Activated T-helper 2 cell treated with anti-CD3 and anti-CD28 coated beads, Interferon-gamma antibody, Interleukin-2, Interleukin-4, amounts not matched to agents 10 μg/mL and 5 μg/mL and 100 μg/mL, durations not matched to agents 14 hours and 24 hours and 36 hours (primary cell): ENCODE measurements at places on chromosomes 16 and 17. TPM values are rescaled to one million over a fixed set of nuclear protein-coding genes. Genes with fewer than 3 reads are reported as not detected.

DNA sequence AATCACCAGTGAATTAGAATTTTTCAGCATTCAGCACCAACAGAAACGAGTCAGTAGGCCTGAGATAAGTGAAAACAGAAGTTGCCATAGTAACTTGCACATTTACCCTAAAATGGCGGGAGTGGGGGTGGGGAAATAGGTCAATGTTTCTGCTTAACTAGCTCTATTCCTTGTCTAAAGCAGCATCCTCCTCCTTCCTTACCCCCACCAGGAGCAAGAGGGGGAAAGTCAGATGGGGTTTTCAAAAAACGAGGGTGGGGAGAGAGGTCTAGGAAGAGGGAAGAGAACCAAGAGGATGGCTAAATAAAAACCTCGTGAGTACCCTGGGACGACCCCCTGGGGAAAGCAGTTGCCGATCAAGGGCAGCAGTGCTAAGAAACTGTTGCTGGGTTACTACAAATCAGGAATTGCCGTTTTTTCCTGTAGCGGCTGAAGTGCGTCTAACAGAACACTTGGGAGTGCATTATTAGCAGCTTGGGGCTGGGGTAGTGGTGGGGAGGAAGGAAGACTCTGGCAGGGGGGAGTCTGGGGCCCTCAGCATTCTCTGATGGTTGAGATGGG lies 34.4 kb upstream of the MNT start:
- H3K4me1 ChIP-seq = no peaks in the 10 kb centered on the region
- no peak overlapping the region for H3K27ac ChIP-seq
- no peak overlapping the region for H3K4me3 ChIP-seq
- DNase-seq = no peak
- H3K27me3 ChIP-seq = no peaks in the 10 kb centered on the region

CRISPLD2 gene
- total RNA-seq = 0.16 and 0.23 TPM in 2 replicates

DNA sequence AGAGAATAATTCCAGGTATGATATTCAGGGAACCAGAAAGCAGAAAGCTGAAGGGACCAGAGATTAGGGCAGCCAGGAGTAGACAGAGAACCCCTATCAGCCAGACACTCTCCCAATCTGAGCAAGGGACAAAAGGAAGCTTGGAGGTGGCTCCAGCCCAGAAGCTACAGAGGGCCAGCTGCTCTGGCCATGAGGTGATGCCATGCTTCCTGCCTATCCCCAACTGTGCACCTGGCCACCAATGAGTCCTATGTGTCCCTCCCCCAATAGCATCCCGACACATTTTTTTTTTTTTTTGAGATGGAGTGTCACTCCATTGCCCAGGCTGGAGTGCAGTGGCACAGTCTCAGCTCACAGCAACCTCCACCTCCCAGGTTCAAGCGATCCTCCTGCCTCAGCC lies 30.0 kb downstream of the NSMCE1 start:
- no peaks in the 10 kb centered on the region for H3K27me3 ChIP-seq
- H3K4me3 ChIP-seq = peak overlapping the region; percentile 67
- H3K36me3 ChIP-seq = peaks cover 79% of the 10 kb centered on the region
- peaks cover 86% of the 10 kb centered on the region for H3K4me1 ChIP-seq
- DNase-seq = no peak

RAB34 gene
- total RNA-seq = 19.4 and 21.5 TPM in 2 replicates

- H3K4me3 ChIP-seq = no peak overlapping the region
- no peaks in the 10 kb centered on the region for H3K27me3 ChIP-seq
- no peak overlapping the region for H3K27ac ChIP-seq
These were observed 39.3 kb upstream of the NOL11 start for GRCh38 chr17:67678414-67678813.

NPIPA2 gene
- 4.8 and 5.1 TPM in 2 replicates for total RNA-seq

- DNase-seq = no peak
- no peaks in the 10 kb centered on the region for H3K27me3 ChIP-seq
- H3K36me3 ChIP-seq = peaks cover 6% of the 10 kb centered on the region
- H3K27ac ChIP-seq = no peak overlapping the region
These were observed 56.5 kb downstream of the SPAG9 start for GRCh38 chr17:51064061-51064735.

CHST5 gene
- not detected in 2 replicates for total RNA-seq

GRCh38 chr16:83713597-83713996 lies 94.2 kb upstream of the HSBP1 start:
- H3K4me1 ChIP-seq = peaks cover 16% of the 10 kb centered on the region
- H3K4me3 ChIP-seq = no peak overlapping the region
- no peak overlapping the region for H3K27ac ChIP-seq
- no peak for DNase-seq
- H3K27me3 ChIP-seq = no peaks in the 10 kb centered on the region
- no peaks in the 10 kb centered on the region for H3K36me3 ChIP-seq

- no peaks in the 10 kb centered on the region for H3K27me3 ChIP-seq
- DNase-seq = peak; percentile 32
- peaks cover 44% of the 10 kb centered on the region for H3K36me3 ChIP-seq
- H3K4me3 ChIP-seq = no peak within 1 kb of the TSS
- peaks cover 8% of the 10 kb centered on the region for H3K4me1 ChIP-seq
These were observed at the start of gene CHD3 for GRCh38 chr17:7888184-7888920. Gene CHD3 (plus strand): TSS chr17:7888789. CDS start chr17:7889001, 212 bp downstream.

- H3K4me1 ChIP-seq = no peaks in the 10 kb centered on the region
- no peak overlapping the region for H3K4me3 ChIP-seq
- H3K27me3 ChIP-seq = no peaks in the 10 kb centered on the region
- DNase-seq = no peak
- H3K36me3 ChIP-seq = no peaks in the 10 kb centered on the region
These were observed 642.7 kb downstream of the HS3ST4 start for GRCh38 chr16:26334218-26335111.

DNA sequence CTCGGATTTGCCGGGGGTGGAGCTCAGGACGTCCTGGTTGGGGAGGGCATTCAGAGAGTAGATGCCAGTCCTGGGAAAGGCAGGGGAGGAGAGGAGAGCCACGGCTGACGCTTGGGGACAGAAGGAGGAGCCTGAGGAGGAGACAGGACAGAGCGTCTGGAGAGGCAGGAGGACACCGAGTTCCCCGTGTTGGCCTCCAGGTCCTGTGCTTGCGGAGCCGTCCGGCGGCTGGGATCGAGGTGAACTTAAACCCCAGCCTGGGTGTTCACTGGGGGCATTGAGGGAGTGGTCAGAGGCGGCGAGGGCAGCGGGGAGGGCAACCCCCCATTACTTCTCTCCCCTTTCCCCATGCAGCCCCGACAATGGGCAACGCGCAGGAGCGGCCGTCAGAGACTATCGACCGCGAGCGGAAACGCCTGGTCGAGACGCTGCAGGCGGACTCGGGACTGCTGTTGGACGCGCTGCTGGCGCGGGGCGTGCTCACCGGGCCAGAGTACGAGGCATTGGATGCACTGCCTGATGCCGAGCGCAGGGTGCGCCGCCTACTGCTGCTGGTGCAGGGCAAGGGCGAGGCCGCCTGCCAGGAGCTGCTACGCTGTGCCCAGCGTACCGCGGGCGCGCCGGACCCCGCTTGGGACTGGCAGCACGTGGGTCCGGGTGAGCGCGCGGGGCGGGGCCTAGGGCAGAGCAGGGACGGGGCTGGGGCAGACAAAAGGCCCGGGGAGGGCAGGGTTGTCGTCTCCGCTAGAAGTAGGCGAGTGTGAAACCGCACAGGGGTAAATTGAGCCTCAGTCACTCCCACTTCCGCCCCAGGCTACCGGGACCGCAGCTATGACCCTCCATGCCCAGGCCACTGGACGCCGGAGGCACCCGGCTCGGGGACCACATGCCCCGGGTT lies 3.7 kb downstream of the NOL3 start:
- H3K27ac ChIP-seq = peak overlapping the region; percentile 56
- peak; percentile 74 for DNase-seq
- peaks cover 8% of the 10 kb centered on the region for H3K27me3 ChIP-seq
- H3K36me3 ChIP-seq = peaks cover 43% of the 10 kb centered on the region
- H3K4me3 ChIP-seq = peak overlapping the region; percentile 83

DNA sequence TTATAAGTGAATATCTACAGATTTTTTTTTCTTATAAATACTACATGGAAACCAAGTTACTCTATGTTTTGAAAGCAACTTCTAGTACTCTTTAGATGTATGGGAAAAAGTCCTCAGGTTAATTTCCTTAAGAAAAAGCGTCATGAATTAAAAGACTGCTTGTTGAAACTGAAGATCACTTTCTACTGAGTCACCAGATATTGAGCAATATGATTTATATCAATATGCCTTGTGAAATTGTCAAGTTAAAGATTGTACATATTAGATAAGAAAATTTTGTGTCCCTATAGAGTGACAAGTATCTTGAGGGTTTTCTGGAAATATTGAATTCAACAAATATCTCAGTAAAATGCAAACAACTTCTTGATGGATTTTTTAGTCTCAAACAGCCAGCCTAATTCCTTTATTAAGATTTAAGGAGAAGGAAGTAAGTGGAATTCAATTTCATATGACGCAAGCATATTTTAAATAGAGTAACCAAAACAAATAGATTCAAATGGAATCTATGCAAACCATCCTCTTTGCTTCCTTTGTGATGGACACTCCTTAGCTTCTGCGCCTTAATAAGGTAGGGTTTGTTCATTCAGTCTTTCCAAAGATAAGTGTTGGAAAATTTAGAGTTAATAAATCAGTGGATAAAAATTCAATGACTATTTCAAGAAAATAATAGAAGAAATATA lies 16.6 kb downstream of the KRT12 start:
- no peaks in the 10 kb centered on the region for H3K36me3 ChIP-seq
- no peak overlapping the region for H3K27ac ChIP-seq
- no peak overlapping the region for H3K4me3 ChIP-seq

- H3K4me3 ChIP-seq = no peak overlapping the region
- peaks cover 4% of the 10 kb centered on the region for H3K27me3 ChIP-seq
- DNase-seq = no peak
- no peak overlapping the region for H3K27ac ChIP-seq
These were observed 150.3 kb upstream of the AXIN2 start for GRCh38 chr17:65711671-65712276.

- H3K27me3 ChIP-seq = no peaks in the 10 kb centered on the region
- H3K27ac ChIP-seq = no peak overlapping the region
- no peak for DNase-seq
- H3K36me3 ChIP-seq = no peaks in the 10 kb centered on the region
These were observed 179.4 kb downstream of the BANP start for GRCh38 chr16:88130681-88131080.

DNA sequence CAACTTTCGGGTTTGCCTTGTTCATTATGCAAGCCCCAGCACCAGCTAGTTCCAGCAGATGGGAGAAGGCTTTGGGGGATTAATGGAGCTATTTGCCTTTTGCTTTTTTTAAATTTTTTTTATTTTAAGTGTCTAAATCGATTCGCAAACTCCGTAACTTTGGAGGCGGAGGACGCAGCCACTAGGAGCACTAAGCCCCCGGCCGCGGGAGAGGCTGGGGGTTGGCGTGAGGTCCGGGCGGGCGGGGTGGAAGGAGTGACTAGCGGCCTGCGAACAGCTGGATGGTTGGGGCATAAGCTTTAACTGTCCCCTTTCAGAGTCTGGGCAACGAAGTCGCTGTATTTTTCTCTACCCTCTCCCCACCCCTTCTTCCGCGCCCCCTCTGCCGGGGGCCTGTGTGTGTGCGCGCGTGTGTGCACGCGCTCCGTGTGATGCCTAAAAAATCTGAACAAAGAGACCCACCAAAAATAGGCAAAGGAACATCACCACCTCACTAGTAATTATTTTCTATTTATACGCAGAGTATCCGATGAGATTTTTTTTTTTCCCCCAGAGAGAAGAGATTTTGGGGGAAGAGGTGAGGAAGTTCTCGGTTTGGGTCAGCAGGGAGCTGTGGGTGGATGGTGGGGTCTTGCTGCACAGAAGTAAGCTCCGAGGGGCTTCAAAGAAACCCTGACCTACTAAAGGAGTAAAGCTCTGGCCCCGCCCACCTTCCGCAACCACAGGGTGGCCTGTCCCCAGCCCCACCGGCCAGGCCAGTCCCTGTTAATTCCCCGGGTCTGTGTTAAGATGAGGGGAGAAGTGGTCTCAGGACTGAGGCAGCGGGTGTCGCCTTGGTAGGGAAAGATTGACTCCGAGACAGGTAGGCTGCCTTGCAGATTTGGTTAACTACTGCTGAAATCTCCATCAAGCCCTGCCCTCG lies 2.3 kb downstream of the SHISA9 start:
- no peak overlapping the region for H3K27ac ChIP-seq
- H3K4me3 ChIP-seq = no peak overlapping the region
- no peaks in the 10 kb centered on the region for H3K4me1 ChIP-seq
- no peak for DNase-seq
